Left ventricle myocardium superior (tissue), 1 donor: ENCODE measurements at places on chromosomes 1 and 21. TPM values are rescaled to one million over a fixed set of nuclear protein-coding genes. Genes with fewer than 3 reads are reported as not detected.

SYCP1 gene
- total RNA-seq: not detected

GRCh38 chr1:169779970-169780369, 14.7 kb downstream of the METTL18 start:
- no peak for DNase-seq

HMGCS2 gene
- total RNA-seq: 149 TPM

DNA sequence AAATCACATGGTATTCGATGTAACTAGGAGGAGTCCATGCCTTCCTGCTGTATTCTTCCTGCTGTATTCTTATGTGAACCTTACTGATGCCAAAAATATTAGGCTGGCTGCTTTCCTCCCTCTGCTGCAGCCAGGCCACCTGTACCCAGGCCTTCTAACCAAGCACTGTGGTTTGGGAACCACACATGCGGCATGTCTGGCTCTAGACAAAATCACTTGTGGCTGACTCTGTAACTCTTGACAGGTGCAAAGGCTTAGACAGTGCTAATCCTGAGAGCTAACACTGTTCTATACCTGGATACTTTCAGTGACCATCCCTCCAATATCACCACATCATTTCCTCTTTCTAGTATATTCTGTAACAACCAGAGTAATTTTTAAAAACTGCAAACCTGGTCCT, 67.7 kb downstream of the PCP4 start:
- no peak for DNase-seq

LCE1F gene
- not detected for total RNA-seq

DNA sequence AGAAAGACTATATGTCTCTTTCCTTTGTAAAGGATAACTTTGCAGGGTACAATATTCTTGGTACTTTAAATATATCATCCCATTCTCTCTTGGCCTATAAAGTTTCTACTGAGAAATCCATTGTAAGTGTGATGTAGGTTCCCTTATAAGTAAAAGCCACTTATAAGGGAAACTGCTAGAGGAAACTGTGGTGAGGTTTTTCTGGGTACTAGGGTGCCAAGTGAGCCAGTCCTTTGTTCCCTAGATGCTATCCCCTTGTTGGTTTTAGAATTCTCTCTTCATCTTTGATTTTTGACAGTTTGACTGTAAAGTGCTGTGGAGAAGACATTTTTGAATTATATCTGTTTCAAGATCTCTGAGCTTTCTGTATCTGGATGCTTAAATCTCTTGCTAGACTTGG, 108.9 kb upstream of the NEK7 start:
- DNase-seq: no peak

SLC37A1 gene
- 4.0 TPM for total RNA-seq

GRCh38 chr21:45886610-45887026, 95.0 kb upstream of the COL6A1 start:
- peak; percentile 29 for DNase-seq

GRCh38 chr1:236718328-236718727, 32.0 kb downstream of the ACTN2 start:
- DNase-seq: no peak

GRCh38 chr1:22889213-22889827, 83.3 kb downstream of the LACTBL1 start:
- peak; percentile 4 for DNase-seq

DNA sequence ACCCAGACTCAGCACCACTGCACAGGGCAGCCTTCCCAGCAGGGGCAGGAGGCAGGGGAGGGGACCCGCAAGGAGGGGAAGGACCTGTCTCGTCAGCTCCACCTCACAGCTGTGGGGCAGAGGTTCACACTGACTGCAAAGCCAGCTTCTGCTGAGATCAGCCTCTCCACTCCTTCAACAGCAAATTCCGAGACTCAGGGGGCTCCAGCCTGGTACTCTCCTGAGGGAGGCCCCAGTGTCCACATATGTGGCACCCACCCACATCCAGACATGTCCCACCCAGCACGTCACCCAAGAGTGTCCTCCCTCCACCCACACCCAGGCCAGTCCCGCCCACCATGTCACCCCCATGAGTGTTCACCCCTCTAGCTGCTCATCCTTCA, 329.5 kb downstream of the NPHP4 start:
- no peak for DNase-seq

- DNase-seq: no peak
Measured at GRCh38 chr1:212586206-212587015, 22.1 kb upstream of the ATF3 start.

DNA sequence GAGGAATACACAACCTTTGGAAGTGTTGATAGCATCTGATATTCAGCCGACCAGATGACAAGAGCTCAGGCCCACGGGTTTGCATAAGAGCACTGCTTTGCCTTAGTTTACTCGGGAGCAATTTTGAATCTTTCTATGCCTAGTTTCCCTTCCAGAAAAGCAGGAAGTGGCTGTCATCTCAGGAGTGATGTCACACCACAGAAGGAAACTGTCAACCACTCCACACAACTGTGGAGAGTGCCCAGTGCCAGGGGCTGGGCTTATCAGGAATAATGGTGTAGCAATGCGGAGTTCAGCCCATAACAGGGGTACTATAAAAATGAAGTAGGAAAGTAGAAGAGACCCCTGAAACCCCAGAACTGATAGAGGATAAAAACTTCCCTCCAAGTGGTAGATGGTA, 28.4 kb downstream of the NTPCR start:
- no peak for DNase-seq

- DNase-seq: no peak
Measured at GRCh38 chr1:183163316-183163715, 22.7 kb upstream of the LAMC2 start.

- no peak for DNase-seq
Measured at GRCh38 chr1:161720422-161720821, 922 bp upstream of the FCRLB start.

CSF3R gene
- 6.4 TPM for total RNA-seq

CFHR5 gene
- not detected for total RNA-seq

- DNase-seq: no peak
Measured at GRCh38 chr1:231193710-231194340, 32.0 kb downstream of the TRIM67 start.

GLRX2 gene
- 37.0 TPM for total RNA-seq

DNA sequence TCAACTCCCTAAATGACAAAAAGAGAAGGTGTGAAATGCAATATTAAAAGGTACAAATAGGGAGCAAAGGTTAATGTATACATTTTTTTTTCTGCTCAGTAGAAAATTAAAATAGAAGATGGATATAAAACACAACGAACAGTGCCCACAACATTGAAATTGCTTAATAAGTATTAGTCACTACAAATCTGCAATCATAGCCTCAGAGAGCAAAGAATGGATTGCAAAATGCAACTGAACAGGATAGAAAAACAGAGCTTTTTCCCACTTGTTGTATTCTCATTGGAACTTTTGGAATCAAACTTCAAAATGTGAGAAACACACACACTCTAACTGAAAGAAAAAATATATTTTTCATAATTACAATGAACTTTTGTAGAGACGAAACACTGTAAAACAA, 552.2 kb upstream of the NCAM2 start:
- DNase-seq: no peak

DNA sequence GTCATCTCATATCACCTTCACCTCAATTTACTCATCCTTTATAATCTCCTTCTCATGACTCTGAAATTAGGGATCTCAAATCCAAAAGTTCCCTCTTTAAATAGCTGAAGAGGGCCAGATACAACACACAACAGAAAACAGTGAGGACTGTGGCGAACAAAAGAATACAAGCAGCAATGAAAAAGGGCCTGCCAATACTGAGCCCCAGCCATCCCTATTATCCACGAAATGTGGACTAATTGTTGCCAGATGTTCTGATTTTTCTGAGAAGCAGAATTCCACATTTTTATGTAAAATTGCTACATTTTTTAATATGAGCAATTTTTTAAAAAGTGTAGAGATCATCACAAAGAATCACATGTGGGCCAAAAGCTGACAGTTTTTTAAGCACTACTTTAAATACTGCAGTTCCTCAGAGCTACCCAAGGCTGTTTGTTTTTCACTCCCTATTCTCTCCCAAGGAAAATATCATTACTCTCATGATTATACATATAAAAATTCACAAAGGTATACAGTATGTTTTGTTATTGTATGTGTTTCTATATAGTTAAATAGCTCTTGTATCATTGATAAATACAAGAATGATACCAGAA, 90.0 kb downstream of the ASH1L start:
- DNase-seq: no peak

- DNase-seq: no peak
Measured at GRCh38 chr1:161076410-161076809, 6.7 kb upstream of the ARHGAP30 start.

DNA sequence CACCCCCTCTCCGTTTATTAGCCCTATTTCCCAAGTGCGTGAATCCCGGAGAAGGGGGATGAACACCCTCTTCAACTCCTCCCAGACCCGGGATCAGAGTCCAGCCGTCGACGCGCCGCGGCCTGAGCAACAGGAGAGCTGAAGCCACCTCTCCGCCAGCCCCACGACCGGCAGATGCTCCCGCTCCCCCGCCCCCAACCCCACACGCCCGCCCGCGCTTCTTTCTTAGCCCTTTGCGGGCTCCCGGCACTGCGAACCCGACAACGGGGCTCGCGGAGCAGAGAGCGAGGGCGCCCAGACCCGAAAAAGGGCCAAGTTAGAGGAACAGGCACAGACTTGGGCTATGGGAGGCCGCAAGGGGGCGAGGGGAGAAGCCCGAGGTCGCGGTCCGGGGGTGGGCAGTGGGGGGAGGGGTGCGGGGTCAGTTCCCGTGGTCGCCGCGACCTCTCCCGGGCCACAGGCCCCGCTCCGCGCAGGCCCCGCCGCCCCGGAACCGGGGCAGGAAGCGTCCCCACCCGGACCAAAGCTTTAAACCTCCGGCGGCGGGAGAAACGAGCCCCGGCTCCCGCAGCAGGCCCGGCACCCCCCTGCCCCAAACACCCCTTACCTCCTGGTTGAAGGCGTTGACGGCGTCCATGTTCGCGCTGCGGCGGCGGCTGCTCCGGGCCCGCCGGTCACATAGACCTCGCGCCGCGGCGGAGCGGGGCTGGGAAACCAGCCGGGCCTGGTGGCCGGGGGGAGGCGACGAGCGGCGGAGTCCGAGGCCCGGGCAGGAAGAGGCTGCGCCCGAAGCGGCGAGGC, 662 bp downstream of the SCAF4 start:
- peak; percentile 60 for DNase-seq

- DNase-seq: no peak
Measured at GRCh38 chr21:40324389-40324788, 457.2 kb downstream of the PCP4 start.

DNA sequence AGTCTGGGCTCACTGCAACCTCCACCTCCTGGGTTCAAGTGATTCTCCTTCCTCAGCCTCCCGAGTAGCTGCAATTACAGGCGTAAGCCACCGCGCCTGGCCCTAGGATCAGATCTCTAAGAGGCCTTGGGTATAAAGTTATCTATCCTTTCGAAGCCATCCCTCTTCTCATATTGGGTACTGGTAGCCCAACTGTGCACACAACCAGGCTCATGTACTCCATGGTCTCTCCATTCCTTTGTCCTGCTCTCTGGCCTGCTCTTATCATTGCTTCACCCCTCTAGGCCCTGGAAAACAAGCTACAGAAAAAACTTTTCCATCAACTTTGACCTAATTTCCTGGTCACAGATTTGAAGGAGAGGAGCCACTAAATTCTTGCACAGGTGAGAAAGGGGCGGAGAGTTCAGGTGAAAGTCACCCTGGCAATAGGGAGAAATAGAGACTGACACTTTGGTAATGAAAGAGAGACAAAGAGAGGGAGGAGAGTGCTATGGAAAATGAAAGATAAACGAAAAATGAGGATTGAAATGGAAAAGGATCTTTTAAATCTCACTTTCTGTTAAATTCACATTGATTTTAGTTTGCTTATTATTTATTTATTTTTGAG, 6.0 kb downstream of the TXNIP start:
- DNase-seq: peak; percentile 64

SLC44A5 gene
- 0.27 TPM for total RNA-seq

SPRR3 gene
- total RNA-seq: not detected

GRCh38 chr21:40186045-40186444, 318.8 kb downstream of the PCP4 start:
- DNase-seq: no peak

- DNase-seq: no peak
Measured at GRCh38 chr21:21039624-21040170, 41.5 kb downstream of the NCAM2 start.

DNA sequence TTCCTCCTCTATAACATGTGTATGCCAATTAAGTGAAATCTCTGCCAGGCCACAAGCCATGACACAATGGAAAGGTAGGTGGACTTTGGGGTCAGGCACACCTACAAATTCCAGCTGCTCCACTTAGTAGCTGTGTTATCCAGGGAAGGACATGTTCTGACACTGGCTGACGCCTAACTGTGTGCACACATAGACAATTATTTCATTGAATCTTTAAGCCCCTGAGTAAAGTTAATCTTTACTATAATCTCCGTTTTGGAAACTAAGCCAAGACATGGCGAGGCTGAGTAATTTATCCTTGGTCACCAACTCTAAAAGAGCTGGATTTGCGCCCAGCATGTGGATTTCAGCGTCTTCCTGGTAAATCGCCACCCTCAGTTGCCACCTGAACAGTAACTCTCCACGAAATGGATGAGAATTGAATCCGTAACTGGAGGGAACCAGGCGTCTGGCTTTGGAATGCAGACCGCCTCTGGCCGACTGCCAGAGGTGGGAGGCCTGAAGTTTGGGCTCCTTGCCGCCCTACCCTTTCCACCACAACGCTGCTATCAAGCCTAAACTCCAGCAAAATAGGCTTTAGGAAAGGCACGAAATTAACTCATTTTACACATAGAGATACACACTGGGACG, 888 bp upstream of the SNRPE start:
- no peak for DNase-seq

FCMR gene
- 6.2 TPM for total RNA-seq

GRCh38 chr1:117162816-117163215, 41.3 kb upstream of the TRIM45 start:
- DNase-seq: no peak

DNA sequence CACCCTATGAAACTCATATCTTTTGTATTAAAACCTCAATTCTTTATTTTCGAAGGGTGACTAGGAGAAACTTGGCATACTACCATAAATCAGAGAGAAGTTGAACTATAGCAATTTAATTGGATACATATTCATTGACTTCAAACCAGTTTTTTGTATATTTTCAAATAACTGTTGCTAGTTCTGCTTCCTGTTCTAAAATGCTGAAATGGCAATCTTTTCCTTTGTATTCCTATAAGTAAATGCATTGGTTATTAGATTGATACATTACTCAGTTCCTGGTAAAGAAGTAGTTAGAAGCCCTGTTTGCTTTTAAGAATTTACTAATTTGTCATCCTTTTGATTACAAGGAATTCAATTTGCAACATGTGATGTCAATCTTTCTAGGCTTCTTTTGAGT, 200.0 kb downstream of the DISC1 start:
- DNase-seq: no peak

- no peak for DNase-seq
Measured at GRCh38 chr1:208528578-208529240, 284.5 kb upstream of the PLXNA2 start.
